ENCODE measurements at places on chromosomes 7 and 10.

DNA sequence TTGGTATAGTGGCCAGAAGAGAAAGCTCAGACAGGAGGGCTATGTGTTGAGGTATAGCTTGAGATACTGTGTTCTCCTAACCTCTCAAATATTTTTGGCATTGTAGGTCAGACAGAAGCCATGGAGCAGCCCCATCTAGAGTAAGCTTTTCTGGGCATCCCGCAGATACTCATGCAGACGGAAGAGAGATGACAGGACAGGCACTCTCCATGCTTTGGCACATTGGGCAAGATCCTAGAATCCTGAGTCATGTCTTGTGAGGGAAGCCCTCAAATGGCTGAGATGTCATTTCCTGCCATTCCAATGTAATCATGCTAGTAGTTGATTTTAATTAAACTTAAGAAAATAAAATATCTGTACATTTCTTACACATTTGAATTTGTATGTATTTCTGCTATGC lies 16.8 kb upstream of the KIF20B start:
- DNase-seq, result no peak

DNA sequence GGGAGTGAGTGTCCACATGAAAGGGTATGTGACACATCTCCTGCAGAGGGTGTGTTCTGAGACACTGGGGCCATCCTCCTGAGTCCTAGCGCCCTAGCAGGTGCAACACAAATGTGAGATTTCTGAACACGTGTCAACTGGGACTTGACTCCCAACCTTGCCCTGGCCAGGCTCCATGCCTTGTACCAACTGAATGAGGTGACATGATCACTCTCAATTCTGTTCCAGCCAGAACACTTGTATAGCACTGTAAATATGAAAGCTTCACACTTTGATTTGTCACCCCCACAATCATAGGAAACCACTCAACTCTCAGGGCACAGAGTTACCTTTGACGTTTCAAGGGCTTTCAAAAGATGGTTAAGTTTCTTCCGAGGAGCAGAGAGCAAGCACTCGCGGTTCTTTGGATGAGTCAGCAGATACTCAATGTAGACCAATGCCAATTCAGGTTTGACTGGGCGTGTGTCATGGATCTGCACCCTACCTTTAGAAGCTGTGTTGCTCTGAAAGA lies 48.6 kb downstream of the NCAPG2 start:
- DNase-seq, result no peak

- DNase-seq, result no peak
These were observed 376.8 kb downstream of the DNAJB6 start for GRCh38 chr7:157713591-157713990.

DNA sequence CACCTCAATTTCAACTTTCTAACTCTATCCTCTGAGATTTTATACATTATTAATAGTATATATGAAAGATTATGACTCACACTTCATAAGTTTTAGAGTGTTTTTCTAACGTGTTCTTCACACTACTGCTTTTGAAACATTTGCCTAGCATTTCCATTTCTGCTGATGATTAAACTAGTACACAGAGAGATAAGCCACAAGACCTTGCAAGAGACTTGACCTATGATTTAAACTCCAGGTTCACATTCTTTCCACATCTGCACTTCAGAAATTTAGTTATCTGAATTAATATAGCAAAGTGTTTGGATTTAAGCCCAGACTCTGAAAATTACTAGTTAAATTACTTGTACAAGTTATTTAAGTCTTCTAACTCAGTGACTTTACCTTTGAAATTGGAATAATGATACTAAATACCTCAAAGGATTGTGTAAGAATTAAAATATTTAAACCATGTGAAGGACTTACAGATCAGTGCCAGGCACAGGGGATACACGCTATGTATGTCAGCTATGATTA lies 66.6 kb downstream of the PCLO start:
- DNase-seq, result no peak

GRCh38 chr10:51918884-51919325 lies 219.5 kb upstream of the CSTF2T start:
- DNase-seq, result no peak

DNA sequence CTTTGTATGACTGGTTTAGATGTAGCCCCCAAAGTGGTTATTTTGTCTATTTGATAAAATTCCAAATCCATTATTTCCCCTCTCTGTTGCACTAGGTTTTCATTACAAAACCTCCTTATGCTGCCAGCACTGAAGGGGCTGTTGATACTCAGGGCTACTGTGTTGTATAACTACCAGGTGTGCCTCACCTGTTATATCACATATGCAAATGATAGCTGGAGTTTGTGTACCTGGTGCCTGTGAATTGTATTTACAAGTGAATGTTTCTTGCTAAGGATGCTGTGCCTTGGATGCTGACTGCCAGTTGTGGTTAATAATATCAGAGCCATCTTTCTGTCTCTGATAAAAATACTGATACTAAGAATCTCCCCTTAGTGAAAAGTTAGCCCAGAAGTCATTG lies 84.8 kb upstream of the CCDC6 start:
- no peak for DNase-seq

GRCh38 chr10:61283066-61283465 lies 170.1 kb downstream of the TMEM26 start:
- no peak for DNase-seq

- DNase-seq, result peak; percentile 51
These were observed 57.6 kb upstream of the EZH2 start for GRCh38 chr7:148941598-148942275.

DNA sequence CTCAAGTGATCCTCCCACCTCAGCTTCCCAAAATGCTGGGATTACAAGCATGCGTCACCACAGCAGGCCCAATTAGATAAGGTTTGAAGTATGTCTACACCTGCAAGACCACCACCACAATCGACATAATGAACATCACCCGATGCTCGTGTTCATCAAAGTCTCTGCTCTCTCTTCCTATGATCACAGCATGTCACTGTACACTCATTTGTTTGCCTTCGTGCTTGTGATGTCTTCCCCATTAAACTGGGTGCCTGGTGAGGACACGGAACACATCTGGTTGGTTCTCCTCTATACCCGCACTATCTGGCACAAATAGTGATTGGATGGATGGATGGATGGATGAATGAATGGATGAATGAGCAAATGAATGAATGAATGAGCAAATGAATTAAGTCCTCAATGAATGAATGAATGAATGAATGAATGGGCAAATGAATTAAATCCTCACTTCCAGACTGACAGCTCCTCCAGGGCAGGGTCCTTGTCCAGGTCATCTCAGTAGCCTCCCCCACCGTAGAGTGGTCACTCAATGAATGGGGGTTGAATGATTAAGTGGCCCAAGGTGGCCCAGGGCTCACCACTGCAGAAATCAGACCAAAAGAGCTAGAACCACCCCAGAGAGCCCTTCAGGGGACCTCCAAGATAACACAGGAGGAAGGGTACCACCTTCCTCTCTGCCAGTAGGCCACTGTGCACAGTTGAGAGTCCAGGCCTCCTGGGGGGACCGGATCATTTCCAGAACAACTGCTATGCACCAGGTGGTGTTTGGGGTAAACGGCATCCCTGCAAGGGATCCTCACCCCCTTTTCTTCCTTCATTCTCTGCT lies 101.9 kb upstream of the TNRC18 start:
- DNase-seq, result no peak

GRCh38 chr7:9488555-9488954 lies 1055.1 kb downstream of the NXPH1 start:
- DNase-seq, result no peak

- no peak for DNase-seq
These were observed 64.5 kb downstream of the LRRTM3 start for GRCh38 chr10:66990143-66990830.

DNA sequence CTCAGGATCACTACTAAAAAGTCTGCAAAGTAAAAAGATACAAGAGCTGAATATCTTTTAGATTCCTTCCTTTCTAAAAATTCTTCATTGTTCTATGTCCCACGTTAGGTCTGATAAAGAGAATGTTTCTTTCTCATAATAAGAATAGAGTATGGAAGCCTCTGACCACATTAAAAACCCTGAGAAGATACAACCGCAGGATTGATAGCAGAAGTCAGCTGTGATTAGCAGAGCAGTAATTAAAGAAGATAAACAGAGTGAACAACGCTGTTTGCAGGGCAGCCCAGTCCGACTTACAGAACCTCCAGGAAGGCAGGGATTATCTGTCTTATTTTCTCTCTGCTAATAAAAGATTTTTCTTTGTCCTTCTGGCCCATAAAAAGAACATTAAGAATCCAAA lies 31.4 kb upstream of the PITRM1 start:
- no peak for DNase-seq

DNA sequence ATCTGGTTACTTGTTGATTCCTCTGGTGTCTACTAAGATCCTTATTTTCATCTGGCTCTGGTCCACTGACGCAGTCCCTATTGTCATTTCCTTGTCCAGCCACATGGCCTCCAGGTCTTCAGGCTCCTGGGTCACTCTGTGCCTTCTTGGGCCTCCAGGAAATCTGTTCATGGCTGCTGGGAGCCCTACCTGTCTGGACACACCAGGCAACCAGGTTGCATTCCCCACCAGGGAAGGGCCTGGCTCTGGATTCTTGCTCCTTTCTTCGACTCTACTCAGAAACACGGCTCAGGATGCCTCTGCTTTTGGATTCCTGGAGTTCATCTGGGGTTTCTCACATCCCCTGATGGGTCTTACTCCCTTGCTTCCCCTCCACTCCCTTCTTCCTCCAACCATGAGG lies 8.0 kb upstream of the PPIF start:
- no peak for DNase-seq

GRCh38 chr7:6614953-6615722 lies at the start of gene ZNF853:
ZNF853 (plus strand) TSS chr7:6615610; CDS start chr7:6616175, 565 bp downstream.
- no peak for DNase-seq

- no peak for DNase-seq
These were observed 128.7 kb downstream of the SH3PXD2A start for GRCh38 chr10:103726637-103727036.

- no peak for DNase-seq
These were observed 36.3 kb downstream of the STRA8 start for GRCh38 chr7:135269921-135270320.

- no peak for DNase-seq
These were observed 11.4 kb downstream of the NHLRC2 start for GRCh38 chr10:113865901-113866300.

GRCh38 chr7:47875998-47876744 lies 72.1 kb downstream of the PKD1L1 start:
- no peak for DNase-seq

- DNase-seq, result peak; percentile 52
These were observed 1.2 kb downstream of the CYREN start for GRCh38 chr7:135169141-135169963.

DNA sequence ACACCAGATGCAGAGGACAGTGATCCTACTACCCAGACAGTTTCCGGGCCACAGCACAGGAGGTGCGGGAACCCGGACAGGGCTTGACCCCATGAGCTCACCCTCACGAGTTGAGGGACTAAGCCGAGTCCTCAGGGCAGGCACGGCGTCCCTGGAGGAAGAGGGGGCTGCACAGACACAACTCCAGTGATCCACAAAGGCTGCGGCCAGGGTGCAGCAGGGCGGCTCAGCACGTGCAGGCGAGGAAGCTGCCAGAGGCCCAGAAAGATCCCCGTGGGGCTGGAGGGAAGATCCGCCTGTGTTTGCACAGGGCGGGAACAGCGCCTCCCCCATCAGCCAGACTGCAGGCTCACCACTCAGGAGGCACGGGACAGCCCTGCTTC lies 45.9 kb upstream of the TMEM72 start:
- no peak for DNase-seq

- no peak for DNase-seq
These were observed 135.4 kb upstream of the RSU1 start for GRCh38 chr10:16952610-16953009.

- no peak for DNase-seq
These were observed 211.2 kb downstream of the C7orf25 start for GRCh38 chr7:42700406-42701327.

DNA sequence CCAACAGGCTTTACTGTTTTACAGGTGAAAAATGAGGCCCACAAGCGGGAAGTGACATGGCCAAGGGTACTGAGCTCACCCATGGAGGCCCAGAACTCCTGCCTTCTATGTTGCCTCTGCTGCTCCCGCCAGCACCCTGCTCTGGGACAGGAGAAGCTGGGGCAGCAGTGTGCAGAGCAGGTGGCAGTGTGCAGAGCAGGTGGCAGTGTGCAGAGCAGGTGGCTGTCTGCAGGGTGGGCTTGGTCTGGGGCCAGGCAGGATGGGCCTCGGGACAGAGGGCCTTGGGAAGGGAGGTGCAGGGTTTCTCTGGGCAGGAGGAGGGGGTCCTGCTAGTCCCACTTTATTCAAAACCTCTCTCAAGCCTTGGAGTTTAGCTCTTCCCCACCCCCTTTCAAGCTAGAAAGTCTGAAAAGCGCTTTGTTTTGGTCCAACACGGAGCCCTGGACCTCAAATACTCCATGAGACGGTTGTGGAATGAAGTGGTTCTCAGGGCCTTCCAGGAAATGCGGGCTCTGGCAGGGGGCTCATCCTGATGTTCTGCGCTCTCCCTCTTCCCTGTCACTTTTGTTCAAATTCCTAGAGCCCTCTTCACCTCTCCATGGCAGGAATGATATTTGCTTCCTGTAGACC lies 26.8 kb downstream of the TSPAN15 start:
- no peak for DNase-seq
